Pulmonary artery endothelial cell (primary cell): ENCODE measurements at places on chromosomes 2 and 18.

DNA sequence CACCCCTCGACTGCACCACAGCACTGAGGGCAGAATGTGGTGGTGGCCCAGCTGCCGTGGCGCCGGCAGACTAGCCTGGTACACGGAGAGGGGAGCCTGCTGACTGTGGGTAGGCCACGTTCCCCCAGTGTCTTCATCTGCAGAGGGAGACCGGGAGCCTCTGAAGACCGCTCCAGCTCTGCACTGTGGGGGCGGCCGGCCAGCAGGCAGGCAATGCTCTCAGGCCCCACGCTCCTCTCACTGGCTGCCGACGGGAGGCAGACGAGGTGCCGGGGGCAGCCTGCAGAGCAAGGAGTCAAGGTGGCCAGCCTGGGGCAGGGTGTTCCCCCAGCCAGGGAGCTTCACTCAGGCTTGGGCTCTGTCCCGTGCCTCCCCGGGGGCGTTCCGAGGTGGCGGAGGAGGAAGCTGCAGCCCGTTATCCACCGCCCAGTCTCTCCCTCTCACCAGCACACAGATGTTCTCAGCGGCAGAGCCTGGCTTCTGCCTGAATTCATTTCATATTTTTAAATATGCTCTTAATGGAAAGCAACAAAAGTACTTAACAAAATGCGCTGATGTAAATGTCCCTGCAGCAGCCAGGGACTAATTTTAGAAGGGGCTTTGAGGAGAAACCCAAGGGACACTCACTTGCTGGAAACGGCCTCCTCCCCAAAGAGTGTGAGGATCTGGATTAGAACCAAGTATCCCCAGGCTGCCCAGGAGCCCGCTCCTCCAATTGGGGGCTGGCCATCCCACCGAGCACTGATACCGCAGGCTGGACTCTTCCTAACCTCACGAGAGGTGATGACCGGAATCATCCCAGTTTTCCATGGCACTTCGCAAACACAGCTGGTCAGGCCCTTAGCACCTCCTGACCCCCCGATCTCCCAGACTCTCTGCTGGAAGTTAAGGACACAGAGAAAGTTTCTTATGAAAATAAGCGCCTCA is 87.8 kb downstream of the HDAC4 start:
- no peak for DNase-seq

- DNase-seq, result no peak
Measured at GRCh38 chr2:39301352-39301751, 57.6 kb upstream of the CDKL4 start.

DNA sequence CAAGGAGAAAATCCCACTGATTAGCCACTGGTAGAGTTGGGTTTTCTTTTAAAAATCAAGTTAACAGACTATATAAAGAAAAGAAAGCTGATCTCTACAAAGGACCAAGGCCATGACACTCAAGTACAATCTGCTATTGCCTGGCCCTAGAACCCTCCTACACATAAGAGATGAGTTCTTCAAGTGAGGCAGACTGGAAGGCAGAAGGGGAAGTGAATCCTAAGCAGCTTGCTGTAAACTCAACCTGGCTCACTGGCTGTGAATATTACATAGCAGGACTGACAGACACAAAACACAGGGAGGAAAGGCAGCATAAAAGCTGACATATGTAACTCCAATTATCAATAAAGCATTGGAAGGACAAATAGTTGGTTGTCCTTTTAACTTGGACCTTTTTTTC is 65.4 kb downstream of the TRIP12 start:
- no peak for DNase-seq

GRCh38 chr2:9768388-9768787 is 74.9 kb upstream of the TAF1B start:
- no peak for DNase-seq

- DNase-seq, result no peak
Measured at GRCh38 chr2:137118140-137118539, 352.8 kb downstream of the THSD7B start.

GRCh38 chr18:8627540-8627939 is 18.3 kb downstream of the RAB12 start:
- DNase-seq, result no peak

GRCh38 chr2:65421432-65421748 is 11.0 kb downstream of the SPRED2 start:
- DNase-seq, result no peak

- no peak for DNase-seq
Measured at GRCh38 chr2:3463944-3464343, 55.4 kb downstream of the ADI1 start.

GRCh38 chr2:113692698-113693428 is 63.6 kb downstream of the SLC35F5 start:
- DNase-seq, result no peak

DNA sequence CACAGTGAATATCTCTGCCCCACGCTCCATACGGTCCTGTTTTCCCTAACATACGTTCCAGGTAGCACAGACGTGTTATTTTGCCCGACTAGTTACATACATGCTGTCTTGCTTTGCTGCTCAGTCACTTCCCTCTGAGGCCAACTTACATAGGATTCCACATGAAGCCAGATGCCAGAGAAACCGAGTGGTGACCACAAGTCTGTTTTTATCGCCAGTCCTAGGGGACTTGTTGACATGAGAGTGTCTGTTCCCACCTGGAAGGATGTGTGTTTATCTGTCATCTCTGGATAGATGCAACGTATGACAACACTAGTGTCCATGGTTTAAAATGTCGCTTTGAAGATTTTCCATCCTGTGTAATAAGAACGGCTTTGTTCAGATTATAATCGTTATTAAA is 32.6 kb downstream of the PMAIP1 start:
- no peak for DNase-seq

DNA sequence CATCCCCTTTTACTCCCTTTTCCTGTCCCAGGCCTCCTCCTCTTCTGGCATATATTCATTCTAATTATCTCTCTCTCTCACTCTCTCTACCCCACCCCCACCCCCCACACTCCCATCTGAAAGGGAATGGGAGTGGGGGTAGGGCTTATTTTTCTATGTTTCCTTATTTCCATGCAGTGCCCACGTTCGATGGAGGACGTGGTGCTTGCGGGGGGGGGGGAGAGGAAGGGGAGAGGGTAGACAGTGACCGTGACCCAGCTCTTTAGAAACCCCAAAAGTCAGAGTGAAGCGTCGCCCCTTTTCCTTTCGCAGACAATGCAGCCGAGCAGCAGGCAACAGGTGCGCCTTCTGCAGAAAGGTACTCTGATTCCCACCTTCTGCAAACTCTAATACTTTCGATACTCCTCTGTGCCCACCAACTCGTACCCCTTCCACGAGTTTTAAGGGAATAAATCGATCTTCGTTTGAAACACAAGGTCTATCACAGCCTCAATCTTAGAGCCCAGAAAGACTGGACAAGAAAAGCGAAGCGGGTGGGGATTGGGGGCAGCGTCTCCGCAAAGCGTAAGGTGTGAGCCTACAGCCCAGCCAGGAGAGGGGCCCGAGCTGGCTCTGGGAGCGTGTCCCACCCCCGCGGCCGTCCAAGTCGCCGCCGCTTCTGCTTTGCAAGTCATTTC is 891 bp upstream of the NR4A2 start:
- DNase-seq, result no peak

- no peak for DNase-seq
Measured at GRCh38 chr18:3067722-3068121, 54.8 kb upstream of the LPIN2 start.

GRCh38 chr2:221125691-221126090 is 446.4 kb downstream of the EPHA4 start:
- DNase-seq, result no peak

GRCh38 chr2:37792366-37792765 is 120.9 kb upstream of the CDC42EP3 start:
- no peak for DNase-seq

- no peak for DNase-seq
Measured at GRCh38 chr2:165017966-165018596, 62.8 kb upstream of the SLC38A11 start.

GRCh38 chr18:58454406-58455061 is 174.4 kb downstream of the ALPK2 start:
- no peak for DNase-seq

GRCh38 chr2:171419333-171419732 is 14.5 kb downstream of the METTL8 start:
- no peak for DNase-seq

DNA sequence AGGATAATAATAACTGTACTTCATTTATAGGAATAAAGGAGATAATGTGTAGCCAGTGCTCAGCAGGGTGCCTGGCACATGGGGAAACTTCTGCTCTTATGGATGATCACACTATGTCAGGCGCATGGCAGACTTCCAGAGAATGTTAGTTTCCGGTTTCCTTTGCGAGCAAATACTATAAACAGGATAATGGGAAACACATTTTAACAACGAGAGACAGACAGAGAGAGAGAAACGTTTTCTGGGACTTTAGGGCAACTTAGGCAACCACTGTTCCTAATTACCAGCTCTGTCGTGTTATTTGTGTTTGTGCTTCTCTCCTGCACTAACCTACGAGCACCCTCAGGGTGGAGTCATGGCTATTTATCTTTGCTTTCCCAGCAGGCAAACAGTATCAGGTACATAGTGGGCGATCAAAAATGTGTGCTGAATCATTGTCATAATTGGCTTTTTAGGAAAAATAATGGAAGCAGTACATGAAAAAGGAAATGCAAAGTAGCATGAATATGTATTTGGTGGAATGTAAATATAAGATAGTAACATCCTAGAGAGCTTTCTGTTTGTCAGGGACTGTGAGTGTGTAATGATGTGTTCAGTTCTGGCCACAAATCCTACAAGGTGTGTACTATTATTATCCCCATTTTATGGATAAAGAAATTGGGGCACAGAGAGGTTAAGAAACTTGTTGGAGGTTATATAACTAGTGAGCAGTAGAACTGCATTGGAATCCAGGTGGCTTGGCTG is 36.8 kb upstream of the IGFBP2 start:
- peak; percentile 5 for DNase-seq

DNA sequence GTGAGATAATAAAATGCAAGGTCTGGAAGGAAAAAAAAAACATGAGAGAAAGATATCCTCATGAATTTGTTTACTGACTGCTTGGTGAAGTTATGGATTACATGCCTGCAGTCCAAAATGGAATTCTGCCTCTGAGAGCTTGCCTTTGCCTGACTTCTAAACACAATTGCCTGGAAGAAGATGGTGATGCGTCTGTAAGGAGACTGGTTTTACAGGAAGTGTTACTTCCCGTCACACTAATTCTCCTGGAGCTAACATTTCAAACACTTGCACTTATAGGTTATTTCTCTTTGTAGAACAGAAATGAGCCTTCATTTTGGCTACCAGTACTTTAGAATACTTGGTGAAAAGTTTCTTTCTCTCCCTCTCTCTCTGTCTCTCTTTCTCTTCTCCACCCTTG is 884.3 kb downstream of the TSN start:
- DNase-seq, result no peak

GRCh38 chr18:54453996-54454395 is 96.3 kb downstream of the C18orf54 start:
- DNase-seq, result no peak

DNA sequence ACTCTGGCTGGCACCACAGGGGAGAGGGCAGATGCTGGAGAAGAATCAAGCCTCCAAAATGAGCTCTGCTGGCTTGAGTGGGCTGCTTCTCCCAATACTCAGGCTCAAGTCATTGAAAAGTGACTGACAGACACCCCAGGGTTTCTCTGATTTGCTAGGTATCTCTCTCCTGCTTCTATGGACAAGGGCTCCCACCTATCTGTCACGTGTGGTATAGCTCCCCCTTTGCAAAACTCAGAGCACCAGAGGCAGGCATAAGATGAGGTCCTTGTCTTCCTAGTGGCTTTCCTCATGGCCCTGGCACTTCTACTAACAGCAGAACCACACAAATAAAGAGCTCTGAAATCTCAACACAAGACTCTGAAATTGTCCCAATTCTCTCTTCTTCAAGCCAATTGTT is 105.2 kb downstream of the GALNT14 start:
- DNase-seq, result no peak

GRCh38 chr2:118921646-118922045 is 20.3 kb upstream of the MARCO start:
- DNase-seq, result no peak

GRCh38 chr2:216885117-216885553 is 25.3 kb upstream of the TNP1 start:
- no peak for DNase-seq

DNA sequence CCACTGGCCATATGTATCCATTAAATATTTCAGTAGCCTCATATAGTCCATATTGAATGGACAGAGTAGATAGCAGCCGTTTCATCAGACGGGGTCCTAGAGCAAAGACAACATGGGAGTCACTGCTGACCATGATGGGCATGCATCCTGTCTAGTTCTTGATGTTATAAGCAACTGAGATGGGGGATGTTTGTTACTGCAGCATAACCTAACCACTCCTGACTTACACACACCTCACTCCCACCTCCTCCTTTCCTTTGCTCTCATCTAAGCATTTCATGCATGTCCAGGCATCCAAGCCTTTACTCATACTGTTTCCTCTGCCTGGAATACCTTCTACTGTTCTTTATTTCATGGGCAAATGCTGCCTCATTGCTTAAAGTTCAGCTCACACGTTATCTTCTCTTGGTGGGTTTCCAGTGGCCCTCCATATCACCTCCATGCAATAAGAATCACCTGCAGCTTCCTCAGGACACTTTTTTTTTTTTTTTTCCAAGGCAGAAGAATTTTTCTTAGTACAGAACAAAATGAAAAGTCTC is 87.8 kb downstream of the DDX1 start:
- no peak for DNase-seq

DNA sequence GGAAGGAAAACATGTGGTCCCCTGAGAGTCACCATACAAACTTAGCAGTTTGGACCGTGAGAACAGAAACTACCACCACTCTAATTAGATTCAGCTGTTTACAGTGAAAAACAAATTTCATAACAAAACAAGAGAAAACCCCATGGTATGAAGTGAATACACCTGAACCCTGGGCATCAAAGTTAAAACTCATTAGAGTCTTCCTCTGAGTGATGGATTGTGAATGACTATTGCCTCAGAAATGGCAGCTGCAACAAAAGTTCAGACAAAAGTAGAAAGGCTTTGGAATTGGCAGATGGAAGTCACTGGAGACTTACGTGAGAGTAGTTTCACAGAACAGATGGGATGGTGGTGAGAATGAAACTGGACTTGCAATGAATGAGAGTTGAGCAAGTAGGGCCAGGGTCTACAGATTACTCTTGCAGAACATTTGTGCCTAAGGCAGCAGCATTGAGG is 98.0 kb downstream of the AAK1 start:
- no peak for DNase-seq

DNA sequence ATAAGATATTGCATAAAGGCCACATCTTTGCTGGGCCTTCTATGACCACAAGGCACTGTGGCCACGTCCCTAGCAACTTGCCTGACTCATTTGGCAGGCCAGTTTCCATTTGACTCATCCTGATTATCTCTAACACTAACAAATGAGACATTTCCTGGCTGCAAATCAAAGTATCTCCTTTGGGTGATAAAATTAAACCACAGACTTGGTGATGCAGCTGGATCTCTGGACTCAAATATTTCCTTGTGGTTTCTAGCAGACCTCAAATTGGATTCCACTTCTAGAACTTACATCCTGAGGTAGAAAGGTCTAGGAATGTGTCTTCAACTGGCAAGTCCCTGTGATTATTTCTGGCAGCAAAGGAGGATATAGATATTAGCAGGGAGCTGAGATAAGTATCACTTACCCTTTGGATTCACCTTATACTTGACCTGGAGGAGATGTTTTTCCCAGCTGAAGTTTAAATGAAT is 167.9 kb upstream of the NXPH2 start:
- DNase-seq, result no peak

GRCh38 chr18:49968644-49969309 is 155.4 kb upstream of the ACAA2 start:
- no peak for DNase-seq
